Activated CD8-positive, alpha-beta memory T cell treated with anti-CD3 and anti-CD28 coated beads, Interleukin-2, amount 10 ng/mL, durations not matched to agents 7 days and 5 days (primary cell): ENCODE measurements at places on chromosomes 5 and 9. TPM values are rescaled to one million over a fixed set of nuclear protein-coding genes. Genes with fewer than 3 reads are reported as not detected.

Gene FSTL4
- total RNA-seq: not detected

Gene NFX1
- 46.3 TPM for total RNA-seq

Gene CD14
- total RNA-seq: 0.38 TPM

Gene SLC25A2
- 1.1 TPM for total RNA-seq

Gene ROPN1L
- total RNA-seq: 1.1 TPM

Gene HRH2
- 6.8 TPM for total RNA-seq

Gene WNT8A
- total RNA-seq: not detected

DNA sequence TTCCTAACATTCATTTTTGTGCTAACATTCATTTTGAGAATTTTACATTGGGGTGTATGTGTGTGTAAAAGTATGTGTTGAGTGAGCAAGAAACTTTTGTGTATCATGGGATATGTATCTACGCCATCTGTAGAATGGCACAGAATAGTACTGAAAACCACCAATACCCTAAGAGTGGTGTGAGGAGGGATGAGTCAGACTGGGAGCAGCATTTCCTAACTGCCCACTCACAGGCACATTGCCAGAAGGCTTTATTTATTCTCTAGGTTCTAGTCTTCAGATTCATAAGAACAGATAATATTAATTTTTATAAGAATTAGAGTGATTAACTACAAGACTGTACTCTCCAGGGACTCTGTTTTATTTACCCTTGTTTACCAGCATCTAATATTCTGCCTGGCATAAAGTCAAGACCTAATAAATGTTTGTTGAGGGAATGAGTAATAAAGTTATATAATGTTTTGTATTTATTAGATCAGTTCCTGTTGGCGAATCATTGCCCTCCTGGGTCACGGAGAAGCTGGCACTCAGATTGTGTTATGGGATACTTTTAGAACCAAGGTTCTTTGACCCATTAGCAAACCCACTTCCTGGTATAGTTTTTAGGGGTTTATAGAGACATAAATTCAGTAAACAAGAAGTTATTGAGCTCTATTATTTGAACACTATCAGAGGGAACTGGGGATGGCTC is 159.1 kb upstream of the PPP2R2B start:
- no peak for DNase-seq

- no peak for DNase-seq
These were observed 53.8 kb downstream of the KCNV2 start for GRCh38 chr9:2771087-2771486.

GRCh38 chr5:151288180-151288579 is 15.4 kb downstream of the SLC36A3 start:
- DNase-seq: no peak

DNA sequence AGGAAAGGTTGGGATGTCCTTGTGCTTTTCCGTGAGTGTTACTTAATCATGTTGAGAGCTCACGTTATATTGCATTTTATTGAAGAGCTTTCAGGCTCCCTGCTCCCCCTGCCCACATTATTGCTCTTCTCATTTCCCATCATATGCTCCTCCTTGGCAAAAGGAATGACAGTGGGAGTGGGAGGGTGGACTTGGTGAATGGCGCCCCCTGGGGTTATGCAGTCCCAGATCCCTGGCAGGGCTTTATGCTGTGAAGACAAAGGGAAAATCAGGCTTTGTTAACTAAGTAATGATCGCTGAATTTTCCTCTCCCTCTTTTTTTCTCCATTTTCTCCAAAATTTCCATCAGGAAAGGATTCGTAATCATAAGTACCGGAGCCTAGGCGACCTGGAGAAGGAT is 166.6 kb downstream of the SMARCA2 start:
- no peak for DNase-seq

DNA sequence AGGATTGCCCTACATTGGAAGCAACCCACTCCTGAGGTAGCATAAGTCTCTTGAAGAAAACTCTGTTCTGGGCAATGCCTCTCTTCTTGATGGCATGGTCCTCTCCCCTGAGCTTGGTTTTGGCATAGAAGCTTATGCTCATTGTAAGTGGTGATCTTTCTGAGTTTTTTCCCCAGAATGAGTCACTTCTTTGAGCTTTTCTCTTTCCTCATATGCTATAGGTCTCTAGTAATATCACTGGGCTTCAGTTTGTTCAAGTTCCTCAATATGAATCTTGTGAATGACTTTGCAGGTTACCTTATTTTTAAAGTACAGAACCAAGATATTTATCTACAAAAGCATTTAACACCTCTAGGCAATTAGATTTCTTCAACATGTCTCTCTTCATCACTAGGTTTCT is 76.5 kb upstream of the ATG10 start:
- no peak for DNase-seq

GRCh38 chr9:84759300-84759750 is 89.8 kb downstream of the NTRK2 start:
- DNase-seq: peak; percentile 62

DNA sequence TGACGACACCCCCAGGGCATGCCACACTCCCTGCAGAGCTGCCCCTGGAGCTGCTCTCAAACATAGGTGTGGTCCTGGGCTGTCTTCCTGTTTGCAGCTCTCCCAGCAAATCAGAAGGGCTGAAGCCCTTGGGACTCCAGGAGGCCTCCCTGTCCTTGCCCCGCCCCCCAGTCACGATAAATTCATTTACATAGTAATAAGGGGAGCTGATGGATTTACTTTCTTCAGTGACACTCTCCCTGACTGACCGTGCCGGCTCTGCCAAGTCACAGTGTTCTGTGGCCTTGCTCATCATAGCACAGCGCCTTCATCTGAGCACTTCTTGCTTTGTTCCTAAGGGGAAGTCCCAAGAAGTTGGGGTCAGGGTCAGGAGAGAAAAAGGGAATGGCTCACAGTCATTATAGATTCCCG is 121.4 kb downstream of the ENC1 start:
- no peak for DNase-seq

- no peak for DNase-seq
These were observed 122.7 kb upstream of the APC start for GRCh38 chr5:112614986-112615385.

GRCh38 chr5:69494452-69494851 is 1.9 kb downstream of the OCLN start:
- DNase-seq: no peak

GRCh38 chr5:10262995-10263394 is 12.9 kb downstream of the CCT5 start:
- no peak for DNase-seq

DNA sequence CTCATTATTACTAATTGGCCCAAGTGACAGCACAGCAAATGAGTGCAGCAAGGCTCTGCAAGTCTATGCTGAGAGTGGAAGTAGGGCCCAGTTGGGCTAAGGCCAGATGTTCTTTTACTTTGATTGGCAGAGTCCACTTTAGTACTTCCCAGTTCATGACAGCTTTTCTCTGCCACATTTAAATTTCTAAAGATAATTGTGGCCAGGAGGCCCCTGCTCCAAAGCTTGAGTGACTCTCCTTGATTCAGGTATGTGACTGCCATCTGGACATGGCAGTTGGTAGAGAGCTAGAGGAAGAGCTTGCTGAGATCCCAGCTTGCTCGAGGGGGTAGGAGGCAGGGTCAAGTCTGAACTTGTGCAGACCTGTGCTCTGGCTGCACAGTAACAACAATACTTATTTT is 154.1 kb downstream of the CARTPT start:
- no peak for DNase-seq

DNA sequence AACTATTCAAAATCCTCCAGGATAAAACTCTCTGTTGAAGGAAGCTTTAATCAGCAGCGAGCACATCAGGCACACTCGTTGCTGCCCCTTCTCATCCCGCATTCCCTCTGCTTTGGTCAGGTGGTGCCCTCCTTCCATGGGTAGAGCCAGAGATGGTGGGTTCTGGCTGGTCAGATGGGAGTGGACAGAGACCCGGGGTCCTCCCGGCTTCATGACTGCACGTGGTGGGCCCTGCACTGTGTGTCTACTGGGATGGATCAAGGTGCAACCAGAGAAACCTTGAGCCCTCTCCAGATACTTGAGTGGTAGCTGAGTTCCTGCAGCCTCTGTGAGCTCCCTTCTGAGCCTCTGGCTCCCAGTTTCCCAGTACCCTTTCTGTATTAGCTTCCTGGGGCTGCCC is 36.3 kb downstream of the ROPN1L start:
- DNase-seq: no peak

DNA sequence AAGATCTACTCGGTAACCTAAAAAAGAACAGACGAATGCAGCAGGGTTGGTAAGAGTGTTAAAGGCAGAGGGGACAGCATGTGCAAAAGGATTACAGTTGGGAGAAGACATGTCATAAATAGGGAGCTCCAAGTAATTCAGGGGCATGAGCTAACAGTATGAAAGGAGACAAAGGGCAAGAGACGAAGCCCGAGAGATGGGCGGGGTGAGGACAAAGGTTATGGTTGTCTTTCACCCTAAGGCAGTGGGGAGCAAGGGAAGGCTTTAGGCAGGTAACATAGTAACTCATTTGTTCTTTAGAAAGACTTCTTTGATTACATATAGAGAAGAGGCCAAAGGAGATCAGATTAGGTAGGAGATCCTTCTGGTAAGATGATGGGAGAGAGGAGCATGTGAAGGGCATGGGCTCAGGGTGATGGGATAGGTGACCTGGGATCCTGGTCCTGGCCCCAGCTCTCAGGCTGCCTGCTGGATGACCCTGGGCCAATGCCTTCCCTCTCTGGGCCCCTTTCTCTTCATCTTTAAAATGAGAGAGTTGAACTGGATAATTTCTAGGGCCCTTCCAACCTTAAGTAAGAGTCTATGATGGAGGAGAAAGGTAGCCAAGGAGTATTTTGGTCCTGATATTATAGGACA is 19.5 kb downstream of the MORN5 start:
- no peak for DNase-seq

DNA sequence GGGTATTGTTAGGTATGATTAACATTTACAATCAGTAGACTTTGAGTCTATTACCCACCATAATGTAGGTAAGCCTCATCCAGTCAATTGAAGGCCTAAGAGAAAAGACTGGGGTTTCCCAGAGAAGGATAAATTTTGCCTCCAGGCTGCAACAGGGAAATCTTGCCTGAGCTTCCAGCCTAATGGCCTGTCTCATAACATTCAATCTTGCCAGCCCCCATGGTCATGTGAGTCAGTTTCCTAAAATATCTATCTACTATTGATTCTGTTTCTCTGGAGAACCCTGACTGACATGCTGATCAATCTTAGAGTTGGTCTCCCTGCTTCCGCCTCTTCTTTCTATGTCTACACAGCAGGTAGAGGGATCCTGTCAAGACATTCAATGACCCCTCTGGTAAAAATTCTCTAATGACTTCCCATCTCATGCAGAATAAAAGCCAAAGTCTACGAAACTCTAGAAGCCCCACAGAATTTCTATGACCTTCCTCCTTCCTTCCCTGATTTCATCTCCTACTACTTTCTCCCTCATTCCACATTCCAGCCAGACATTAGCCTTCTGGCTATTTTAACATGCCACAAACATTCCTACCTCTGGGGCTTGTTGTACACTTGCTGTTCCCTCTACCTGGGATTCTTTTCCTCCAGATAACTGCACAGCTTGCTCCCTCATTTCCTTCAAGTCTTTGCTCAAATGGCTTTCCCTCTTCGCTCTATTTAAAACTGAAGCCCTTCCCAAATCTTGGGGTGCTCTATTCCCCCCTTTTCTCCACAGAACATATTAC is 60.2 kb downstream of the FBXW11 start:
- DNase-seq: no peak

DNA sequence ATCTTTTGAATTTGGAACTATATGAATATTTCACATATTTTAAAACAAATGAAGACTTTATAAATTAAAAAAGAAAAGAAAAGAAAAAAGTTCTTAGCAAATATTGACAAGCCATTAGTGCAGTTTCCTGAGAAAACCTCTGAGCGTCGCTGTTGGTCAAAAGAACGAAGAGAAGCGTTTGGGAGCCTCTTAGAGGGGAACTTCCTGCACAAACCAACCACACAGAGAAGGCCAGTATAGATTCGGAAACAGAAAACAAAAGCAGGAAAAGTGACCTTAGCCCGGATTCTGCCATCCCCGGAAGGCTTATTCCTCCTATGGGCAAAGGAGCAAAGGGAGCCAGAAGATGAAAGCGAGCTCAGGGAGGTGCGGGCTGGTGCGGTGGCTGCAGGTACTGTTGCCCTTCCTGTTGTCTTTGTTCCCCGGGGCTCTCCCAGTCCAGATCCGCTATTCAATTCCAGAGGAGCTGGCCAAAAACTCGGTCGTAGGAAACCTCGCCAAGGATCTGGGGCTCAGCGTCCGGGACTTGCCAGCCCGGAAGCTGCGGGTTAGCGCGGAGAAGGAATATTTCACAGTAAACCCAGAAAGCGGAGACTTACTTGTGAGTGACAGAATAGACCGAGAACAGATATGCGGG is at the start of gene PCDHGB2:
PCDHGB2 (plus strand) TSS at position 205 of the 637 bp plus-strand sequence; CDS start at position 347, 142 bp downstream.
- DNase-seq: no peak

DNA sequence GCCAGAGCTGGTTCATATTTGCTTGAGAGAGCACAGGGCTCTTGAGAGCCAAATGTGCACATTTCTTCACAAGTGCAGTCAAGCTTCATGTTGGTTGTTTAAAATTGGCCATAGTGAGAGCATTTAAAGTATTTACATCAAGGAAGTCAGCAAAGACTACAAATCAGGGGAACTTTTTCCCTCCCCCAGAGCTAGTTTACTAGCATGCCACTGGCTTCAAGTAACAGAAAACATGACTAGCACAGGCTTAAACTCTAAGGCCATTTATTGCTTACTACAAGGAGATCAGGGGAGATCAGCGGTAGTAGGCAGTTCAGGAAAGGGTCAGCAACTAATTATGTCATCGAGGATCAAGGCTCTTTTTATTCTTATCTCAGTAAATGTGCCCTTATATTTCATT is 11.0 kb upstream of the CCDC171 start:
- no peak for DNase-seq

DNA sequence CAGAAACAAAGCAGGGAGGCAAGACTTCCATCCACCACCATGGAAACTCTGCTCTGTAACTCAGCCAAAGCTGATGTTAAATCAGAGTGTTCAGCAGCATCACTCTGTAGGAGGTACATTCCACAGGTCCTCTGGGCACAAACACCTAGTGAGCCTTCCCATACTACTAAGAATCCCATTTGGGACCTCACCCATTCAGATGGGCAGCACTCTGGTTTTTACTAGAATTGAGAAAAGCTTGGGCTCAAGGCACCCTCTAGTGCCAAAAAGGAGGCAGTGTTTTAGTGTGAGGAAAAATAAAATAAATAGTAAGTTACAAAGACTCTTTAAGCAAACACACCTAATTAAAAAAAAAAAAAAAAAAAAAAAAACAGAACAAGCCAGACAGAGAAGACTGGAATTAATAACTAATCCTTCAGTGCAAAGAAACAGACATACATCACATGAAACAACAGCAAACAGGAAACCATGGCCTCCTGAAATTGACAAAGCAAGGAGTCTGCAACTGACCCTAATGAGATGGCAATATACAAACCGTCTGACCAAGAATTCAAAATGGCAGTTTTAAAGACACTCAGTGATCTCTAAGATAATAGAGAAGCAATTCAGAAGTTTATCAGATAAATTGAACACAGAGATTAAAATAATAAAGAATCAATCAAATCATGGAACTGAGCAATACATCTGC is 159.5 kb downstream of the GNA14 start:
- DNase-seq: no peak

DNA sequence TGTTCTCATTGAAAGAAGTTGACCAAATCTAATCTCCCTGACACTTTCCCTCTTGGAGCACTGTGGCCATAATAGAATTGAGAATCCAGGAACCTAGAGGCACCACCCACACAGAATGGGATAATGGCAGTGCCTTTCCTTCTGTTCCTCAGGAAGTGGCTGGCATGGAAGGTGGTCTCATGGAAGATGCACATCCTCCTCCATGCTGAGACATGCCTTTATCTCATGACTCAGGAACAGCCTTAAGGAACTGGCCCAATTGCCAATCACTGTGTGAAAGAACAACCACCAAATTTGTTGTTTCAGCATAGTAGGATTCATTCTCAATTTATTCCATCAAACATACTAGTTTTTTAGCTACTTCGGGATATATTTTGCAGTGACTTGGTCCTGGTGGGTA is 137.5 kb upstream of the RASGRF2 start:
- DNase-seq: no peak

- DNase-seq: no peak
These were observed 11.4 kb downstream of the BHMT start for GRCh38 chr5:79122973-79123372.
